WTC11 (cell line): ENCODE measurements at places on chromosomes 16 and 17.

GRCh38 chr17:57638284-57638683, 106.8 kb downstream of the CCDC182 start:
- H3K4me1 ChIP-seq, result peaks cover 24% of the 10 kb centered on the region
- H3K27ac ChIP-seq, result no peak overlapping the region
- H3K27me3 ChIP-seq, result no peaks in the 10 kb centered on the region
- H3K36me3 ChIP-seq, result peaks cover 9% of the 10 kb centered on the region
- H3K4me3 ChIP-seq, result no peak overlapping the region

GRCh38 chr16:86219655-86220445, 290.5 kb upstream of the FOXF1 start:
- peaks cover 3% of the 10 kb centered on the region for H3K4me1 ChIP-seq
- no peaks in the 10 kb centered on the region; the same call in 1 of the 2 replicates for H3K27me3 ChIP-seq
- H3K27ac ChIP-seq, result no peak overlapping the region
- no peak for DNase-seq
- no peak overlapping the region for H3K4me3 ChIP-seq
- H3K36me3 ChIP-seq, result no peaks in the 10 kb centered on the region

DNA sequence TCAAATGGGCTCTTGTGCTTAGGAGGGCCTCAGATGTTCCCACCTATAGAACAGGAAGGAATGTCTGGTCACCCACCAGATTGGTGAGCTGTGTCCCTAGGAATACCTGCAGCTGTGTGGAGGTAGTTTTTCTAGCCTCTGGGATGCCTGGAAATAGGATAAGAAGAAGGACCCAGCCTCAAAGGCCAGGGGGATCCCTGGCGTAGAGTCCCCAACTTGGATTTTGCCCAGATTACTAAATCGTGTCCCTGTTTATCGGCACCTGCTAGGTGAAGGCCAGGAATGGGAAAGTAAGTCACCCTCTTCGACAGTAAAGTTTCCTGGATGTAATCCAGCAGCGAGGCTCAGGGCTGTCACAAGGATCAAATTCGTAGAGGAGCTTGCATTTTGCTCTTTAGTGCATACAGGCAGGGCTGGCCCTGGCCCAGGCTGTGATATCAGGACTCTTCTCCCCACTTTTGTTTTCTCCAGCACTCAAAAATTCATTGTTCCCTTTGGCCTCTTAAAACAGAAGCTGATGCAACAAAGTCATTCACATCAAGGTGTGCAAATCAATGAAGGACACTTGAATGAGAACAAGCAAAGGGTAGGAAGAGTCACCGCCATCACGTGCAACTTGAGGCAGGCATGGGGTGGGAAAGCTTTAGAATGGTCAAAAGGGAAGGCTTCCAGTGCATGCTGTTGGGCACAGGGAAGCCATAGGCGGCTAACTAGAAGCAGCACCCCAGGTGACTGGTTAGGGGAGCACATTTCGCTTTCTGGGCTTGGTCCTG, 7.5 kb downstream of the SLC13A2 start:
- no peaks in the 10 kb centered on the region for H3K36me3 ChIP-seq
- H3K4me1 ChIP-seq, result peaks cover 14% of the 10 kb centered on the region
- no peak overlapping the region for H3K4me3 ChIP-seq
- no peaks in the 10 kb centered on the region for H3K27me3 ChIP-seq
- no peak overlapping the region for H3K27ac ChIP-seq

- no peak overlapping the region; the same call in 1 of the 2 replicates for H3K27ac ChIP-seq
- H3K4me3 ChIP-seq, result peak overlapping the region; percentile 61
- peaks cover 23% of the 10 kb centered on the region for H3K4me1 ChIP-seq
Measured at GRCh38 chr16:2970563-2970962, 1.4 kb downstream of the PAQR4 start.

- no peak overlapping the region for H3K4me3 ChIP-seq
- H3K27me3 ChIP-seq, result no peaks in the 10 kb centered on the region; the same call in 1 of the 2 replicates
- peaks cover 5% of the 10 kb centered on the region; the same call in 1 of the 2 replicates for H3K4me1 ChIP-seq
- no peak overlapping the region for H3K27ac ChIP-seq
- H3K36me3 ChIP-seq, result no peaks in the 10 kb centered on the region
Measured at GRCh38 chr17:40895106-40895730, 10.2 kb upstream of the KRT20 start.

DNA sequence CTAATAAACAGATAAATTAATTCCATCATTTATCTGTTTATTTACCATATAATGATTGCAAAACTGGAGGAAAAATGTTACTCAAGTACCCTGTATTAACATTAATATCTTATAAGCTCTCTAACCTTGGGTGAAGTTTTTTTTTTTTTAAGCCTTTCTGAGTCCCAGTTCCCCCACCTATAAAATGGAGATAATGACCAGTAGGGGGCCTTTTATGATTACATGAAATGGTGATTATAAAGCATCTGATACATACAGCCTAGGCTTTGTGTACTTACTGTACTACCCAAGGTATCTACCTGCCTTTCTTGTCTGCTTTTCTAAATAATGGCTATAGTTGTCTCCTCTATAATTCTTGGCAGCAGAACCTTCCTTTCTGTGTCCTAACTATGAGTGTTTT, 22.6 kb downstream of the LRRC36 start:
- no peak overlapping the region for H3K27ac ChIP-seq
- no peak overlapping the region for H3K4me3 ChIP-seq
- no peak for DNase-seq
- no peaks in the 10 kb centered on the region for H3K36me3 ChIP-seq

DNA sequence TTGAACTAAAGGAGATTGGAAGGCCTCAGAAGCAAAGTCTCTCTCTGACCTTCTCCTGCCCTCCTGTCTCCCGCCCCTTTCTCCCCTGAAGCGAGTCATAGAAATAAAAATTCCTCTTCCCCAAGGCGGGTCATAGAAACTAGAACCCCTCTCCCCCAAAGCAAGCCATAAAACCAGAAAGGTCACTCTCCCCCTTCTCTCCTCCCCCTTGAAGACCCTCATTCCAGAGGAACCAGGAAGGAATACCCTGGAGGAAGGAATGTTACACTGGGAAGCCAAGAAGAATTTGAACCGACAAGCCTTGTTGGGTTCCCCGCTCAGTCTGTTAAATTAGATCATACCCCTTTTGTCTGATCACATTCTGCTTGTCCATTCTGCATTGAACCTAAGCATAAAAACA, 2.7 kb upstream of the GJC1 start:
- H3K4me3 ChIP-seq, result no peak overlapping the region
- DNase-seq, result no peak
- H3K27ac ChIP-seq, result peak overlapping the region; percentile 51; the same call in 1 of the 2 replicates
- H3K4me1 ChIP-seq, result peaks cover 35% of the 10 kb centered on the region

GRCh38 chr17:13755851-13756250, 154.1 kb upstream of the HS3ST3A1 start:
- no peak for DNase-seq
- peaks cover 35% of the 10 kb centered on the region for H3K4me1 ChIP-seq
- no peak overlapping the region for H3K4me3 ChIP-seq

DNA sequence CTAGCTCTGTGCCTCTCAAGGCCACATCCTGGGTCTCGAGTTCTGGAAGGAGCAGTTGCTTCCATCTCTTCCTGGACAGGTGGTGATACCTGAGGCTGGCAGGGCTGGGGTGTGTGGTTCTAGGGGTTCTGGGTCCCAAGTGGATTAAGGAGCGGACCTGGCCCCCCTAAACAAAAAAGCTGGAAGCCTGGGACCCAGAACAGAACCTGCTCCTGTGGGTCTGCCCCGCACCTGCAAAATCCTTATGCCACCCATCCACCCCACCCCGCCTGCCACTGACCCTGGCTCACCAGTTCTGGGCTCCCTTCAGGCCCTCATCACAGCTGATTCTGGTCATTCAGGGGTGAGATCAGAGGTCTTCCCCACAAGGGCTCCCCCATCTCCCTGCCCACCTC, 44.8 kb downstream of the ADCY7 start:
- no peak overlapping the region for H3K27ac ChIP-seq
- H3K4me3 ChIP-seq, result no peak overlapping the region
- H3K27me3 ChIP-seq, result no peaks in the 10 kb centered on the region
- no peaks in the 10 kb centered on the region for H3K4me1 ChIP-seq
- H3K36me3 ChIP-seq, result peaks cover 10% of the 10 kb centered on the region

GRCh38 chr17:46982577-46982976, 3.5 kb upstream of the RPRML start:
- no peak overlapping the region for H3K4me3 ChIP-seq
- no peak overlapping the region for H3K27ac ChIP-seq
- DNase-seq, result no peak
- H3K36me3 ChIP-seq, result no peaks in the 10 kb centered on the region
- H3K27me3 ChIP-seq, result peaks cover 36% of the 10 kb centered on the region

- H3K27me3 ChIP-seq, result no peaks in the 10 kb centered on the region
- no peak for DNase-seq
- H3K27ac ChIP-seq, result no peak overlapping the region
- H3K4me3 ChIP-seq, result no peak overlapping the region
- H3K36me3 ChIP-seq, result no peaks in the 10 kb centered on the region
Measured at GRCh38 chr16:12272264-12272663, 295.7 kb downstream of the SNX29 start.

DNA sequence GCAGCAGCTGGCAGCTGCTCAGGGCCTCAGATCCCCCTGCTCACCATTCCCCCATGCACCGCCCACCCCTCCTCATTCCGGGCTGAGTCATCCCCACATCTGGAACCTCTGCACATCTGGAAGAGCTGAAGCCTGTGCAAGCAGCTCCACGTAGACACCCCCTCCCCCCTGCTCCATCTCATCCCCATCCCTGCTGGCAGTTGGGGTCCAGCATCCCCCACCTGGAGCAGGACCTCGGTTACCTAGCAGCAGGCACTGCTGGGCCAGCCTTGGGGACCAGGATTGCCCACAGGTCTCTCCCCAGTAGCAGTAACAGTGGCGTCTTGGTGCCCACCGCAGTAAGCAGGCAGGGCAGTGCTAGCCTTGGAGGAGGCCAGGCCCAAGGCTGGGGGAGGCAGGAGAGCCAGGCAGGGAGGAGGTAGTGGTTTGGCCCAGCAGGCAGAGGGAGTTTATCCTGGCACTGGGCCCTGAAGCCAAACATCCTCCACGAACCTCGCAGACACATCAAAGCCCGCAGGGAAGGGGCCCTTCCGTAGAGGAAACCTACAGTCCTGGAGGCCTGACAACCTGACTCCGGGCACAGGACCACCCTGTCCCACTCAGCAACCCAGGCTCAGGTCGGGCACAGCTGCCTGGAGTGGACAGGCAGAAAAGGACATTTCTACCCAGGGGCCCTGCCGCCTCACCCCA, 7.7 kb upstream of the TMEM92 start:
- no peak overlapping the region for H3K4me3 ChIP-seq
- no peaks in the 10 kb centered on the region for H3K36me3 ChIP-seq

GRCh38 chr17:16107165-16107770, 107.6 kb downstream of the TTC19 start:
- DNase-seq, result no peak
- H3K4me3 ChIP-seq, result no peak overlapping the region
- H3K4me1 ChIP-seq, result no peaks in the 10 kb centered on the region
- H3K36me3 ChIP-seq, result peaks cover 25% of the 10 kb centered on the region

DNA sequence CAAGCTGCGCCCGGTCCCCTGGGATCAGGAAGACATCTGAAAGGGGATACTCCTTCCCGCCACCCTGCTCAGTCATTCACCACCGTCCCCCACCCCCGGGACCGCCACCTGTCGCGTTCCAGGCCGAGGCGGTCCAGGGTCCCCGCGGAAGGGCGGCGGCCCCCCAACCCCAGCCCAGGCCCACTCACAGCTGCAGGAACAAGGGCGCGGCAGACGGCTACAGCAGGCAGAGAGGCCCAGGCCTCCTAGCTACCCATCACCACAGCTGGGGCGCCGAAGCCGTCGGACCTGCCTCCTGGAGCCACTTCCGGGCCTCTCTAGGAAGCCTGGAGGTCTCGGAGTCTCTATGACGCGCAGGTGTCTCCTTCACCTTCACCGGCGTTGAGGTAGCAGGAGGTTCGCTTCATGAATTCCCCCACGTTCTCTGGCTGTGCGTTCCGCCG, at the start of gene SDR42E1:
TSS of gene SDR42E1 (minus strand) at position 272 of the 443 bp plus-strand sequence. CDS start 10,612 bp downstream, outside the sequence.
- no peak for DNase-seq
- H3K4me3 ChIP-seq, result no peak within 1 kb of the TSS
- no peaks in the 10 kb centered on the region for H3K4me1 ChIP-seq
- H3K27ac ChIP-seq, result no peak within 1 kb of the TSS
- peaks cover 21% of the 10 kb centered on the region for H3K27me3 ChIP-seq

DNA sequence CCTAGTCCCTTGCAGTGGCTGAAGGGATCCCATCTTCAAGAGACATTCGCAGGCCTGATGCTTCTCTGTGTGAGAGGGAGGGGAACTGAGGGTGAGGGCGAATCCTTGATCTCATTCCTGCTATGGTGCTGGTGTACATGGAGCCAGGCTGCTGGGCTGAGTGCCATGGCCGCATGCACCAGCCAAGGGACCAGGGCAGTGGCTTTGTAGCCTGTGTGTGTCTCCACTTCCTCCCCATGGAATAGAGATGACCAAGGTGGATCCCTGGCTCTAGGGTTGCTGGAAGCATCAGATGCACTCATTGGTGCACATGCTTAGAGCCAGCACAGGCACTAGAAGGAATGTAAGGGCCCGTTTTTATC, 195.0 kb downstream of the FOXL1 start:
- peaks cover 9% of the 10 kb centered on the region for H3K4me1 ChIP-seq
- peaks cover 5% of the 10 kb centered on the region; the same call in 1 of the 2 replicates for H3K27me3 ChIP-seq
- H3K27ac ChIP-seq, result no peak overlapping the region
- H3K4me3 ChIP-seq, result no peak overlapping the region
- DNase-seq, result no peak
- no peaks in the 10 kb centered on the region for H3K36me3 ChIP-seq

DNA sequence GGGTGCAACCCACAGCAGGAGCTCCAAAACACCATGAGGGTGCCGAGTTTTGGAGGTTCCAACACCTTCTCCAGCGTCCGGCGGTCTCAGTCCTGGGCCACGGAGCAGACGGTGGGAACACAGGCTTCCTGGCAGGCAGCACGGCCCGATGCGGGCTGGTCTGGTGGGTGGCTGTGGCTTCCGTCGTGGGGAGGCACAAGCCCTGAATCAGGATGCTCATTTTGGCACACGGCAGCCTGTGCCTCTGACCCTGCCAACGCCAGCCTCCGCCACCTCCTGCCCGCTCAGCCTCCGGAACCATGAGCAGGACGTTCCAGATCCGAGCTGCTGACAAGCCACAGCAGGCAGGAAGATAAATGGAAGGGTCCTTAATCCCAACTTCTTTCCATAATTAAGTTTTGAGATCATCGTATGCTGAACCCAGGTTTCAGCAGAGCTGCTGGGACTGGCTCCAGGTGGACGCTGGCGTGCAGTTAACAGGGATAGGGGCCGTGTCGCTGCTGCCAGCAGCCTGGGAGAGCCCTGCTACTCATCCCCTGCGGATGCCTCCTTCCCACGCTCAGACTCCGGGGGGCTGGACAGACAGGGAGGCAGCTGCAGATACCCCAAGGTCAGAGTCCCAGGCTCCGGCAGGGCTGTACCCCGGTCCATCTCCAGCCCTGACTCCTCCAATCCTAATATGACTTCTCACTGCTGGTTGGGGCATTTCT, 136.6 kb downstream of the ENGASE start:
- no peaks in the 10 kb centered on the region for H3K27me3 ChIP-seq
- H3K36me3 ChIP-seq, result no peaks in the 10 kb centered on the region
- DNase-seq, result no peak
- peak overlapping the region; percentile 72; the same call in 1 of the 2 replicates for H3K27ac ChIP-seq
- no peak overlapping the region for H3K4me3 ChIP-seq

DNA sequence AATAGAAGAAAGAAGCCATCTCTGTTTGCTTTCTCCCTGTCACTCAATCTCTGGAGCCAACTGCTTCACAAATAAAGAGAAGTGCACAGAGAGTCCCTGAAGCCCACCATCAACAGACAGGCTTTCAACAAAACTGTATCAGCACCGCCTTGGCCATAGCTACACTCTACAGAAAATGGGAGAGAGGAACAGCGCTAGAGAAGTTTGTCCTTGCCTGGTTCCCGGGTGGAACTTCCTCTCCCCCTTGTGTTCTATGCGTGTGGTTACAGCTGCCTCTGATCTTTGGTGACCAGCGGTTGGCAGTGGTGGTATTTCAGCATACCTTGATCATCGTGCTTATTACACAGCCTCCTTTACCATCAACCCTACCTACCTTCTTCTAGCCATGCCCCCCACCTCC, 91.4 kb upstream of the CCL2 start:
- peak overlapping the region; percentile 35; the same call in 1 of the 2 replicates for H3K27ac ChIP-seq
- no peaks in the 10 kb centered on the region; the same call in 1 of the 2 replicates for H3K27me3 ChIP-seq
- no peak overlapping the region for H3K4me3 ChIP-seq
- peaks cover 54% of the 10 kb centered on the region for H3K4me1 ChIP-seq
- peaks cover 2% of the 10 kb centered on the region; the same call in 1 of the 2 replicates for H3K36me3 ChIP-seq
